ENCODE measurements at places on chromosomes 3 and 15.

GRCh38 chr3:133979553-133979952, 50.2 kb downstream of the SLCO2A1 start:
- no peak for DNase-seq

GRCh38 chr15:52292780-52293392, 2.7 kb downstream of the MYO5C start:
- no peak for DNase-seq

DNA sequence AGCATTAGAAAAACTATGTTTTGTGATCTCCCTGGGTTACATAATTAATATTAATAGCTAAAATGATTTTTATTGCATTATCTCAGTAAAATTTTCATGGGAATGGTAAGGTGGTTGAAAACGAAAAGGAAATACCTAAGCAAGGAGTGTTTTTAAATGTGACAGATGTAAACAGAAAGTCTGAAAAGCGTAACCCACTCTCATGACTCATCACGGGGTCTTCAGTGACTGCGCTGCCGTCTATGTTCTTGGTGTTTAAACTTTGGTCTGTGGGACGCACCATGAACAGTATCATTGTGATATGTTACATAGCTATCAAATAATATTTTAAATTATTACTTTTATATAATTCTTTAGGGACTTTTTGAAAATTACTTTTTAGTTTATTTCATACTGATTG, 19.8 kb downstream of the LRCH3 start:
- no peak for DNase-seq

- no peak for DNase-seq
Observed at GRCh38 chr3:71874618-71875017, 89.7 kb upstream of the PROK2 start.

- DNase-seq = no peak
Observed at GRCh38 chr15:77036537-77037387, 34.1 kb downstream of the TSPAN3 start.

DNA sequence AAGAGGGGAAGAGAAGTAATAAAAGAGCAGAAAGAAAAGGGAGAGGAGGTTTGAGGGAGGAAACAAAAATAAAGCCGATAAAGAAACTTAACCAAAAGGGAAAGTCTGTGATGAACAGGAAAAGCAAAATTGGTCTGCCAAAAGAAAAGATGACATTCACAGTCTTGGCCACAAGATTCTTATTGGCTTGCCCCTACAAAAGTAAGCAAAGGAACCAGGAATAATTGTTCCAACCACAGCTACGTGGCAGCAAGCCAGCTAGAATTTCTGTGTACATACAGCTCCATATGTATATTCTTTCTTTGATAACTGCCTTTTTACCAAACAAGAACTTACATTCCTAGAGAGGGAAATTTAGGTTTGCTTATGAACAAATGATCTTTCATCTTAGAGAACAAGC, 79.6 kb downstream of the MLH1 start:
- no peak for DNase-seq

DNA sequence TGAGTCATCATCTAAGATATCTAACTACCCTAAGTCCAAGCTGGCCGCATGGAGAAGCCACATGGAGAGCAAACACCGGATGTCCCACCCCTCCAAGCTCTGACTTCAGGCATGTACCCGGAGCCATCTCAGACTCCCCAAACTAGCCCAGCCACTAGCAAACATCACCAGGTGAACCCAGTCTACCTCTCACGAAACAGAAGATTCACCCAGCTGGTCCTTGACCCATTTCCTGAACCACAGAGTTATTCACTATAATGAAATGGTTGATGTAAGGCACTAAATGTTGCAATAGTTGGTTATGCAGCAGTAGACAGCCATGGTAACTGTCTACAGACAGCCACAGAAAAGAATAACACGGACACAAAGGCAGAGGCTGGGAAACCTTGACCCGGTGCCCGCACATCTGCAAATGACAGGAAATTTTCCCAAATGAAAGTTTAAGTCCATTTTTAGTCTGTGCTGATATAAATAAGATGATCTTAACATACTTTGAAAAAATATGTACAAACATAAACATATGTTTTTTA, 265.5 kb upstream of the ATP10A start:
- DNase-seq = no peak

DNA sequence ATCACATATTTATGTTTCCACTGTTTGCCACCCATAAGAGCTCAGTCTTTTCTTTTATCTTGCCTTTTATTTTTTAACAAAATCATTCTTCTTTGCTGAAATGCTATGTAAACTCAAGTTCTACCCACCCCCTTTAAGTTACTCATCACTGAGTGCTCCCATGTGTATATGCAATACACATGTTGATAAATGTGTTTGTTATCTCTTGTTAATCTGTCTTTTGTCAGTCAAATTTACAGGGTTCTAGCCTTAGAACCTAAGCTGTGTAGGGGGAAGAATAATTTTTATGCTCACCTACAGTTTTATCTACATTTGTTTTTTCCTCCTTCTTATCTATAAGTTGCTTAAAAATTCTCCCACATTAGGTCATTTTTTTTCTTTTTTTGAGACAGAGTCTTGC, 1195.9 kb downstream of the ROBO2 start:
- no peak for DNase-seq

DNA sequence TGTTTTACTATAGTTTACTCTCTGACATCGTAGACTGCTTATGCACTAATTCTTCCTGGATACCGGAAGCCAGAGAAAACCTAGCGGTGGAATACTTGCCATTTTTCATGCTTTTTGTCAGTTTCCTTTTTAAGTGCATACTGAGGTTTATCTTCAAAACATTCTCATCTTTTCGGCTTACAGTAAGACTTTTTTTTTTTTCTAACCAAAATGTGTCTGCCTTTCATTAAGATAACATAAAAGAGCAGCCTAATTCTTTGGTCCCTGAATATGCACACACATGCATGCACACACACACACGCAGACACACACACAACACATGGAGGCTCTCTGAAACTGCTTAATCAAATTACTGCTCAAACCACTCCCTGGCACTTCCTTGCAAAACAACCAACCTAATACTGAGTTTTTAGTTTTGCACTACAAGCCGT, 1.3 kb downstream of the ZNF445 start:
- DNase-seq = no peak

GRCh38 chr3:141083226-141083625, 32.1 kb downstream of the SPSB4 start:
- no peak for DNase-seq

- DNase-seq = no peak
Observed at GRCh38 chr15:71705151-71705550, 105.2 kb upstream of the NR2E3 start.

DNA sequence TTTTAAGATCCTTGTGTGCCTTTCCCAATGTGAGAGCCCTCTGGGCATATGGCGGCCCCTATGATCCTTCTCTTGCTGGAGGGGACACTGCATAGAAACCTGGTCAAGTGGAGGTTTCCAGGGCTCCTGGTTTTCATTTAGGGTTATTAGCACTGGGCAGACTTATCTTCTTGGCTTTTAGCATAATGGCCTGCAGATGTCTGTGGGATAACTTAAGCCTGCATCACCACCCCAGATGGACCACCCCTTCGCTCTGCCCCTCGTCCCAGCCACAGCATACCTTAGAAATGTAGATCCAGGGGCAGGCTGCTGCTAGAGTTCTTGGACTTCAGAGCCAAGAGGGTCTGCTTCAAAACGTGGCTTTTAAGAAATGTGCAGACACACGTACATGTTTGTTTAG, 340.3 kb upstream of the CTDSPL start:
- no peak for DNase-seq

DNA sequence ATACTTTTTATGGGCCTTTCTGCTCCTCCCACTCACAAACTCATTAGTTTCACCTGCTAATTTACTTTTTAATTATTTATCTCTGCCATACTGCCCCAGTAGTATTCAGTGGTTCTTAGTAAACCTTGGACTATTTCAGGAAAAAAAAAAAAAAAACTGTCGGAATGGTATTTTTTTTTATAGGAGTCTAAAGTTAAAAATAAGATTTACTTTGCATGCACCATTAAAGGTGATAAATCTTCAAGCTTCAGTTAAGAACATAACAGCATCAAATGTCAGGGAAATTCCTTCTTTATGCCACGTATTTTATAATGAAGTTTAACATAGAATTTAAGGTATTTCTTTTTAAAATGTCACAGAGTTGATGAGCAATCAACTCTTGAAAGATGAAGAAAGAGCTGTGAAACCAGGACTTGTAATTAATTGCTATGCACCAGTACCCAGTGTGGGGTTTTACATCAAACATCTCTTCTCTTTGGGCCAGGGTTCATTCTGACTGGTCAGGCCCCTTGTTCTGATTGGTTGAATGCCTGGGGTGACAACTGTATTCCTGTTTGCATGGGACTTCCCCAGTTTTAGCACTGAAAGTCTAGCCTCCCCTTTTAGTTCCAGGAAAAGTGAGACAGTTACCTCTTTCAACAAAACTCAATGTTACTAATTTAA, 40.3 kb upstream of the PTPRG start:
- DNase-seq = no peak

- DNase-seq = no peak
Observed at GRCh38 chr3:14512281-14512941, 27.7 kb downstream of the GRIP2 start.

- DNase-seq = peak; percentile 59
Observed at GRCh38 chr3:5019411-5020241, 40.4 kb downstream of the BHLHE40 start.

Data from stimulated activated CD8-positive, alpha-beta memory T cell treated with anti-CD3 and anti-CD28 coated beads, Interleukin-4, amount 100 ng/mL, for 4 hours (primary cell).